Stimulated activated CD8-positive, alpha-beta memory T cell treated with anti-CD3 and anti-CD28 coated beads, Interleukin-12 subunit alpha, Interleukin-12 subunit beta, amount 100 ng/mL, for 4 hours (primary cell): ENCODE measurements at places on chromosomes 11 and 22.
A peak's percentile ranks its signal among the peaks of the same experiment; 100 is the strongest.

DNA sequence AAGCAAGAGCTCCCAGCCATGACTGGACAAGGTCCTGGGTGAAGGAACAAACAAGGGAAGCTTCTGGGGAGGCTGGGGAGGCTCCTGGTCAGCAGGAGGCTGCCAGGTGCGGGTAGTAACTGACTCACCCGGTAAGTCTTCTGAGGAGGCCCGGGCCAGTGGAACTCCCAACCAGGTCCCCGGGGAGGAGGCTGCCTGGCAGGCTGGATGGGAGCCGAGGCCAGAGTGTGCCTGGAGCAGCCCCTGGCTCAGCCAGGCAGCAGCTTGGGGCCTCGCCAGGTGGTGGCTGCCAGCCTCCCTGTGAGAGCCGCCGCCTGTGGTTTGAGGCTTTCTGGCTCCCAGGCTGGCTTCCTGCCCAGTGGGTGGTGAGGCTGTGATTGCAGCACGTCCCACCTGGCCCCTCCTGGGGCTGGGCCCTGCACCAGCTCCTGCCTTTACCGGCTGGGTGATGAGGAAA, 46.2 kb downstream of the IGF2 start:
- peak; percentile 21 for DNase-seq

DNA sequence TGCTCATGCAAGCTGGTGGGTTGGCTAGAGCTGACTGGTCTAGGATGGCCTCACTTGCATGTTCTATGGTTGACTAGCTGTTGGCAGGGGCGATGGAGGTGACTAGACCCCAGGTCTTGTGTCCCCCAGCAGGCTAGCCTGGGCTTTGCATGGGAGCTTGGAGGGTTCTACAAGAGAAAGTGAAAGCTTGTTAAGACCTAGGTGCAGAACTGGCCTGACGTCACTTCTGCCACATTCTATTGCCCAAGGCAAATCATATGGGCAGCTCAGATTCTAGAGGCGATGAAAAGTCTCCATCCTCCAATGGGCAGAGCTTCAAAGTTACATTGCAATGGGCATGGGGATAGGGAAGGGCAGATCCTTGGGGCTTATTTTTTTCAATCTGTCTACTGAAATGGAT, 170.9 kb downstream of the MIAT start:
- DNase-seq: no peak

DNA sequence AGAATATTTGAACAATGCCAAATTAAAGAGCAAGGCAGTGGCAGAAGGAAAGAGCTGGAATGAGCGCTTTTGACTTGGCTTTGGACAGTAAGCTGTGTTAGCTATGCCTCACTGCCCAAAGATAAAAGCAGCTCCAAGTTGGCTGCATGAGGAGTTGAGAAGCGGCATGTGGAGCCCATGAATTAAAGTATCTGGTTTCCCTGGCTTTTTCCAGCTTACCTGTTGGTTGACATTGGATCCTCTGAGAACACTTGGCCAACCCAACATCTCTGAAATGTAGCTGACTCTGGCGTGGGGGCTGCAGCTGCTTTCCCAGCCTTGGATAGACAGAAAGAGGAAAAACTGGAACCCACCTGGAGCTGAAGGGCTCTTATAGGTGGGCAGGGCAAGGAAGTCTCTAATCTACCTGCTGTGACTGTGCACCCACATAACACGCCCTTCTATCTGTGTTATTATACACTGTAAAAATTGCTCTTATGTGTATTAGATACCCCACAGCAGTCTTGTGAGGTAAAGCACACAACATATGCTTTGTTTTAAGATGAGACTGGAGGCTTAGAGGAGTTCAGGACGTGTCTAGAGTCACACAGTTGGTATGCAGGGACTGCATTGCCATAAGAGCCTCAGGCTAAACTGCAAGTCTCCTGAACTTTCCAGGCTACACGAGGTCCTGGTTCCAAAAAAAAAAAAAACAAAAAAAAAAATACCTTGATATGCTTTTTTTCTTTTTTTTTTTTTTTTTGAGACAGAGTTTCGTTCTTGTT, 5.8 kb downstream of the UBASH3B start:
- no peak for DNase-seq

DNA sequence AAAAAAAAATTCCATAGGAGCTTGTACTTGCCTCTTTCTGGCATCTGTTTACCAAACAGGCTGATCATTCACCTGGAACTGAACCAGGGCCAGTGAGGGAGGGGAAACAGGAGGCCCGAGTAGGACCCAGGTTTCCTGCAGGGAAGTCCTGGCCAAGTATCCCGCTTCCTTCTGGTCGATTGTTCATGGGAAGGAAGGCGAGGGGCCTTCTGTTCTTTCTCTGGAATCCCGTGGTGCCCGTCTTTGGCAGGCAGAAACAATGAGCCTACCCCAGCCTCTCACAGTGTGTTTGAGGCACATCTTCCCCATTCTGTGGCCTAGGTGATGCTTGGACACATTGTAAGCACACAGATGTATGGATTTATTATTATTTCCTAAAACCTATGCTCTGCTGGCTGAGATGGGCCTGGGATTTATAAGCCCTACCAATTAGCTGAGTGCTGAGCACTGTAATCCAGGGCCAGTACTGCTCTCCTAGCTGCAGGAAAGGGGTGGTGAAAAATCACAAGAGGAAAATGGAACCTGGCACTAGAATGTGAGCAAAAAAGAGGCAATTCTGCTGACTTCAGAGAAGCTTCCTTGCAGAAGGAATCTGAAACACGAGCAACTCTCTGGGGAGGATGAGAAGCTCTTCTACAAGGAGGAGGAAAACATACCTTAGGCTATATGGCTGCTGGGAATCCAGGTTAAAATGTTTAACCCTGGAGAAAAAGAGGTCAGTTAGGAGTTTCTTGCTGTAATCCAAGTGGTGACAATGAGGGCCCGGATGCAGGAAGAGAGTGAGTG, 53.5 kb downstream of the PRR5L start:
- no peak for DNase-seq

DNA sequence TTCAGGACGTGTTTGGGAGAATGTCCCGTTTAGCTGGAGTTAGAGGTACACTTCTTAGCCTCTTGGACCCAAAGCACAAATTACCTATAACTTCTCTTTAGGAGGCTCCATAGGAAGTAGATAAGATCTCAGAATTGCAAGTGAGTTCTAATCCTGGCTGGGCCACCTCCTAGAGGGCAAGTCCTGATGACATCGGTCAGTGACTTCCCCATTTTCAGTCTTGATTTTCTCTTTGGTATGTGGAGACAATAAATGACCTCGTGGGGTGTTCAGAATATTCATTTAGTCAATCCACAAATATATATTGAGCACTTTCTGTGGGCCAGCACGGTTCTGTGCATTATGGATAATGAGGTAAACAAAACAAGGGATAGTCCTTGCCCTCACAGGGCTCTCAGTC, 208.6 kb downstream of the CWF19L2 start:
- DNase-seq: no peak

DNA sequence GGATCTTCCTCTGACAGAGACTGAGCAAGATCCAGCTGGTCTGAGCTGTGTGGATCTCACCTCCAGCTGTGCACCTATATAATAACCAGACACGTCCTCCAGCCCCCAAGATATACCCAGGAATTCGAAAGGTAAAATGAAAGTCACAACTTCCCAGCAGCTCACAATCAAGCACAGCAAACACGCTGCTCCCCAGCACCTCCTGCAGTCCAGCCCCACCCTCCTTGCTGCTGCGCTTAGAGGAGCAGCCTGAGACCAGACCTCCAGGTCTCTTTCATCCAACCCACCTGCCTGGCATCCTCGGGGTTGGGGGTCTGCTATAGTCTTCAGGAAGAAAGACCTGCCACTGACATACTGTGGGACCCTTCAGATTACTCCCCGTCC, 3.0 kb upstream of the APOL4 start:
- no peak for DNase-seq

- no peak for DNase-seq
Measured at GRCh38 chr22:20212754-20213699, 55.1 kb downstream of the RTN4R start.

DNA sequence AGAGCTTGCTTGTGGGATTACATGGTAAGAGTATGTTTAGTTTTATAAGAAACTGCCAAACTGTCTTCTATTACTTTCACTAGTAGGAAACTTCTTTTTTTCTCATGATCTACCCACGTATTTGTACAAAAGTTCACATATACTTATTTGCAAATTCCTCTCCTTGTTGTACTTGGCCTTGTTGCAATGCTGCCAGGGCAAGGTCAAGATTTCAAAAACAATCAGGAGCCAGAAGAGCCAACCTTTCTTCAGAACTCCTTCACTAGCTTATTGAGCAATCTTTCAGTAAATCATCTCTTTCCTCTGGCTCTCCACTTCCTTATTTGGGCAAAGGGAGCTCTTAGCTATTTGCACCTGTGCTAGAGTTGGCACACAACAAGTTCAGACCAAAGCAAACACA, 9.7 kb downstream of the SRSF8 start:
- no peak for DNase-seq

GRCh38 chr11:129998107-129998506, 4.5 kb downstream of the PRDM10 start:
- DNase-seq: no peak

- DNase-seq: no peak
Measured at GRCh38 chr11:62654297-62654696, 1.2 kb upstream of the INTS5 start.

GRCh38 chr11:44823006-44823405, 96.2 kb downstream of the TSPAN18 start:
- no peak for DNase-seq

- DNase-seq: no peak
Measured at GRCh38 chr11:120235024-120235628, 4.8 kb upstream of the POU2F3 start.
